ENCODE measurements at places on chromosomes 13 and 19.

DNA sequence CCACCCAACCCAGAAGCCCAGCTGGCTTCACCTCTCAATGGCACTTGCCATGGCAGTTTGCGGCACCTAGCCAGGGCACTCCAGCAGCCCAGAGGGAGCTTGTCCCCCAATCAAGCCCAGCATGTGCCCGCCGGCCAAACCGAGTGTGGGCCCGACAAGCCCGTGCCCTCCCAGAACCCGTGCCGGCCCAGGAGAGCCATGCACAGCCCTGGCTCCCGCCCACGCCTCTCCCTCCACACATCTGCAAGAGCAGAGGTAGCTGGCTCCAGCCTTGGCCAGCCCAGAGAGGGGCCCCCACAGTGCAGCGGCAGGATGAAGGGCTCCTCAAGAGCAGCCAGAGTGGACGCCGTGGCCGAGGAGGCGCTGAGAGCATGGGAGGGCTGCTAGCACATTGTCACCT lies 2278.0 kb upstream of the PCDH20 start:
- no peak for DNase-seq

GRCh38 chr13:106961216-106961615 lies 393.3 kb upstream of the ARGLU1 start:
- no peak for DNase-seq

- no peak for DNase-seq
These were observed 1561.0 kb upstream of the MIR17HG start for GRCh38 chr13:89786531-89786930.

GRCh38 chr13:49622174-49622946 lies 5.9 kb upstream of the ARL11 start:
- no peak for DNase-seq

DNA sequence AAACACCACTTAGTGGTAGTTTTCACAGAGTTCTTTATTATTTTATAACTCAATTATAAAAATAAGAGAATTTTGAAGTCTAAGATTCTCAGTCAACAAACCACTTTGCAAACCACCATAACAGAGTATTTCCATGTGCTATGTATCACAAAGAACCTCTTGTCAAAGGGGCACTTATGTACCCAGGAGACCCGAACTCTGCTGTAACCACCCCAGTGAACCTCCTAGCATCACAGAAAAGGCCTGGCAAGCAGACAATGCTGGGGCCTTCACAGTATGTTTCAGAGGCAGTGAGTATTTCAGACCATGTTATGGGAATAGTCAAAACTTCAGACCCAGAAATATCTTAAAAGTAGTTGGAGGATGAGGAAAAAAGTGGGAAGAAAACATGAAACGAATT lies 714.1 kb downstream of the EFNB2 start:
- DNase-seq = no peak

GRCh38 chr19:50551715-50552187 lies 16.5 kb downstream of the LRRC4B start:
- DNase-seq = no peak

GRCh38 chr13:107650081-107650701 lies 565.1 kb downstream of the LIG4 start:
- DNase-seq = no peak

GRCh38 chr19:7000333-7000732 lies 20.9 kb downstream of the MBD3L2B start:
- no peak for DNase-seq

DNA sequence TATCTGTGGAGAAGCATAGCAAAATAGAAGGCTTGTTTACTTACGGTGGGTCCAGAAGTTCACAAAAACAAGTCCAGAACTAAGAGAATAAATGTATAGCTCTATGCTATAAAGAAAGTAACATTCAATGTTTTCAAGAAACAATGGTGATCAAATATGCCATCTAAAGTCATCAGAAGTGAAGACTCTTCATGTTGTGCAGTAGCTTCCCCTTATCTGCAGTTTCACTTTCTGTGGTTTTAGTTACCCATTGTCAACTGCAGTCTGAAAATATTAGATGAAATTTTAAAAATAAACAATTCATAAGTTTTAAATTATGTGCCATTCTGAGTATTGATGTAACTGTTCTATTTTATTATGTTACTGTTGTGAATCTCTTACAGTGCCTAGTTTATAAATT lies 72.5 kb downstream of the EDNRB start:
- DNase-seq = no peak

DNA sequence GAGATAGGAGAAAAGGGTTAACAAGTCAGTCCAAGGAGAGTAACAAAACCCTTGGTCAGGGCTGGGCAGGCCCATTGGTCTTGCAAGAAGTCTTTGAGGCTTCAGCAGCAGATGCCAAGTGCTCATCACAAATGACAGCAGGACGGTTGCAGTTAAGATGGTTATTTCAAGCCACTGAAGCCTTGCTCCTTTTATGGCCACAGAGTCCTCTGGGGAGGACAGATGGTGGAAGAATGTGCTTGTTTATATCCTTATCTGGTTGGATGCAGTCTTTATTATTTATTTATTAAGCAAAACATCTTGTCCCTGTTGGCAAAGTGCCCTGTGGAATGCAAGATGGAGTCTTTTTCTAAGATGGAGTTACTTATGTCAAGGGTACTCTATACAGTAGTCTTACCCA lies 19.2 kb upstream of the ZNF331 start:
- no peak for DNase-seq

DNA sequence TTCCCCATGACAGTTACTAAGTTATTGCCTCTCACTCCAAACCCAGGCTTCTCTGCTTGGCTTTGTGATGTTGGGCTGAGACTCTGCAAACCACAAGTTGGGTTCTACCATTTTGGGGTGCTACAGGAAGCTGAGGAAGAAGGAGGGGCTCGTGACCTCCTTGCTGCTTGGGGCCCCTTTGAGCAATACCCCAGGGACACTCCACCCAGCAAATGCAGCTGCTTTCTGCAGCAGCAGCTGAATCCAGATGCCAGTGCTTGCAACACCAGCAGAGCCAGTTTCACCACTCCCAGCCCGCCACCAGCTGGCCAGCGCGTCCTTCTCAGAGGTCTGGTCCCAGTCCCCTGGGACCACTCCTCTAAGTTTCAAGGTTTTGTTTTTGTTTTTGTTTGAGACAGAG lies 22.0 kb upstream of the UBAC2 start:
- DNase-seq = no peak

GRCh38 chr13:23987331-23987894 lies 90.1 kb upstream of the C1QTNF9B start:
- peak; percentile 32 for DNase-seq

- peak; percentile 23 for DNase-seq
These were observed 15.9 kb upstream of the DNAJC3 start for GRCh38 chr13:95660981-95661581.

DNA sequence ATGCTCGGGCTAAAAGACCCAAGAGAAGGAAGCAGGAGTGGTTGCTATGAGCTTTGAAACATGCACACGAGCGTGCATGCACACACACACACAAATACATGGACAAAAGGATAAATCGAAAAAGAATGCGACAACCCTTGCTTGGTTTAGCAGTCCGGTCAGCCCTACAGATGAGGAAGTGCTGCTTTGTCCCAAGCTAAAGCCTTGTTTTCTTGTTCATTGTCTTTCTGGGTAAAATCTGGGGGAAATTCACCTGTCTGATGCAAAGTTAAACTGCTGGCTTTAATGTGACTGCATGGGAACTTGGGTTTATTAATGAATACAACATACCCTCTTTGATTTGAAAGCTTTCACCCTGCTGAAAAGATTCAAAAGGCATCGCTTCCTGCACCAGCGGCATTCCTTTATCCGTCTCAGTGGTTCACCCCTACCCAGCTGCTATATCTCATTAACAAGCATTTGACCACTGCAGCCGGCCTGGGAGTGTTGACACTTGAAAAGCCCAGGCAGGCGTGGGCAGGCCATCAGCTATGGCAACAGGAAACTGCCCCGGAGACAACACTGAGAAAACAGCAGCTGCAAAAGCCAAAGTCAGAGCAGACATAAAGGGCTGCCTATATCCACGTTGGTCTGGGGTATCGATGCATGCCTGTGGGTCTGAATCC lies 301.7 kb downstream of the NDFIP2 start:
- DNase-seq = no peak

DNA sequence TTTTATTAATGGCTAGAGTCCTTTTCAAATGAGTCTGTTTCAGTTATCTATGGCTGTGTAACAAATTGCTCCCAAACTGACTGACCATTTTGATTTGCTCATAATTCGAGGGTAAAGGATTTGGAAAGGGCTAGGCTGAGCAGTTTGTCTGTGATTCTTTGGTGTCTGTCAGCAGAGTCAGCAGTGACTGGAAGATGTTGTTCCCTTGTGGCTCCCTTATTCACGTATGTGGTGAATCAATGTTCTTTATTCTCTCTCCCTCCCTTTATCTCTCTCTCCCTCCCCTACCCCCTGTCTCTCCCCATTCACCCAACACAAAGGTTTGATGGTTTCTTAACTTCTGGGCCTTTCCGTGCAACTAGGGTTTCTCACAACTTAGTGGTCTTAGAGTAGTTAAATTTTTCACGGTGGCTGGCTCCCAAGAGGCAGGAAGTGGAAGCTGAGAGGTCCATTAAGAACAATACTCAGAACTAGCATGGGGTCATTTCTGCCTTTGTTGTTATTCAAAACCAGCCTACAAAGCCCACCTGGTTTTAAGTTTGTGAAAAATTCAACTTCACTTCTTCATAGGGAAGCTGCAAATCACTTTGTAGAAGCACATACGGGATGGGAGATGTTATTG lies 772.5 kb upstream of the SLITRK1 start:
- DNase-seq = no peak

DNA sequence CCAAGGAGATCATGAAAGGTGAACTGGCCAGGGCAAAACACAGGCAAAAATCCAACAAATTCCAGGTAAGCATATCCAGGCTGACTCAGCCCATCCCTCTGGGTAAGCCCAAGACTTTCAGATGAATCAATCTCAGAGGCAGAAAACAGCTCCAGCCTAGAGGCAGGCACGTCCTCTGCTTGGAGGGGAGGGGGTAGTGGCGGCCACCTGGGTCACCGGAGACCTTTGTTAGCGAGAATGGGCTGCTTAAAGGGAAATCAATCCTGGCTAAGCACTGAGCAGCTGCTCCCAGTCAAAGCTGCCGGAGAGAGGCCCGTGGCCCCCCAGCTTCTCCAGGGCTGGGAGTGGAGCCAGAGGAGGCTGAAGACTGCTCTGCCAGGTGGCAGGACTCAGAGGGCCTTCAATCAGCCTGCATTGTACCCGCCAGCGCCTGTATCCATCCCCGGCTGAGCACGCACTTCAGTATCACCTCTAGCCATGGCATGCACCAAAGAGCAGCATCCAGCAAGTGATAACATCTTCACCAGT lies 48.2 kb downstream of the PIN1 start:
- DNase-seq = no peak

- DNase-seq = no peak
These were observed 46.2 kb downstream of the CACNA1A start for GRCh38 chr19:13460045-13460444.

GRCh38 chr13:33543631-33544265 lies 258.2 kb upstream of the STARD13 start:
- no peak for DNase-seq

- no peak for DNase-seq
These were observed 255.9 kb upstream of the SOX21 start for GRCh38 chr13:94968040-94968756.

- DNase-seq = no peak
These were observed 5.5 kb downstream of the PIK3R2 start for GRCh38 chr19:18158467-18158866.

DNA sequence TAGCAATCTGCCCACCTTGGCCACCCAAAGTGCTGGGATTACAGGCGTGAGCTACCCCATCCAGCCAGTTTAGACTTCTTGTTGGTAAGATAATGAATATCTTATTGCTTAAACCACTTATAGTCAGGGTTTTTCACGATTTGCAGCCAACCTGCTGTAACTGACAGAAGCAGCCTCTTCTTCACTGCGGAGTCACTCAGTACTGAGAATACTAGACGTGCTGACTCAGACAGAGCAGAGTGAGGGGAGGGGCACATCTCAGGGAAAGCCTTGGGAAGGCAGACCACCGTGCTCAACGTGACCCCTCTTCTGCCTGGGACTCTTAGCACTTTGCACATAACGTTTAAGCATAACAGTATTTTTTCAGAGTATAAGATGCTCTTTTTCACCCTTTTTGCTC lies 74.3 kb upstream of the ARHGEF7 start:
- DNase-seq = no peak

DNA sequence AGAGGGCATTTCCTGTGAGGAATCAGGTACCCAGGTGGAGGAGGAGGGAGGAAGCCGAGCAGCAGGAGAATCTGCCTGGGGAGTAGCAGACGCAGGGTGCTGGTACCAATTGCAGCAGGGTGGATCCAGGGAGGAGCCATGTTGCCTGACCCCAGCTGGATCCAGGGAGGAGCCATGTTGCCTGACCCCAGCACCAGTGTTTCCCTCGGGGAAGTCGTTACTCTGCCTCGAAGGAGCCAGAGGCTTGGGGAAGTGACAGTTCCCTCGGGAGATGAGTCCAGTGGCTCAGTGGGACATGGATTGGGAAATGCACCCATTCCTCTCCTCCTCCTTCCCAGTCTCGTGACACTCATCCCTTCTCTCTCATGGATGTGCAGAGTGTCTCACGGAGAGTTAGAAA lies 31.5 kb downstream of the LAIR2 start:
- DNase-seq = no peak

DNA sequence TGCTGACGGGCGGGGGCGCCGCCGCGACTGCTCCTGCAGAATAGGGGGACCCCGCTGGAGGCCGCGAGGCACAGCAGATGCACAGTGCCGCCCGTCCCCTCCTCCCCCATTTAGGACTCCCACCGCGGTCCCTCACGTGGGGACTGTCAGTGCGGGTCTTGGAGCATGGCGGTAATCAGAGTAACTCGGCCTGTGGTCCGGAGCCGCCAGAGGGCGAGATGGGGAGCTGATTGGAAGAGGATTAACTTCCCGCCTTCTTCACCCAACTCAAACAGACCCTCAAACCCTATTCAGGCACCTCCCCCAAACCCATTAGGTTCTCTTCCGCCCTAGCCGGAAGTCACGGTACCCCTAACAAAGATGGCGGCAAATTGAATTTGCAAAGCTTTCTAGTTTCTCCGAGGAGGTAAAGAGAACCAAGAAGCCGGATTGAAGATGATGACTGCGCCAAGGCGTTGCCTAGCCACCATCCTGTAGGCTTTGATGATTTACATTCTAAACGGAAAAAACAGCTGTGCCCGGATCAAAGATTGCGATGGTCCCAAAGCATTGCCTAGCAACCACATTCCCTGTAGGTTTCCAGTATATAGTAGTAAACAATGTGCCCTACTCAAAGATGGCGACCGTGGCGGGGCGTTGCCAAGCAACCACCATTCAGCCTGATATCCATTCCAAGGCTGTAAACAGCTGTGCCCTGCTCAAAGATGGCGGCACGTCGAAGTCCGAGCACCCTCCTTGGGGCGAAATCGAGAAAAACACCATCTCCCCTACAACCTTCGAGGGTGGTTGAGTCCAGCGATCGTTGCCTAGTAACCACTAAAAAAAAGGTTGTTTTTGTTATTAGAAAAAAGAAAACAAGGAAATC lies at the start of gene FUZ:
Gene FUZ, minus strand, starts transcription at position 296 of the 865 bp plus-strand sequence. Its CDS starts 186 bp downstream, at position 110.
- peak; percentile 96 for DNase-seq

GRCh38 chr19:43467730-43468129 lies 2.3 kb upstream of the LYPD3 start:
- no peak for DNase-seq

GRCh38 chr19:11291991-11292390 lies 4.0 kb upstream of the TSPAN16 start:
- DNase-seq = no peak
